Right hindlimb (tissue), 1 donor: ENCODE measurements at places on chromosomes 1 and 21.
A peak's percentile ranks its signal among the peaks of the same experiment; 100 is the strongest.

GRCh38 chr1:85394130-85394529 lies 70.8 kb downstream of the DDAH1 start:
- DNase-seq: no peak

GRCh38 chr1:163410073-163410999 lies 88.6 kb downstream of the NUF2 start:
- DNase-seq: peak; percentile 50

DNA sequence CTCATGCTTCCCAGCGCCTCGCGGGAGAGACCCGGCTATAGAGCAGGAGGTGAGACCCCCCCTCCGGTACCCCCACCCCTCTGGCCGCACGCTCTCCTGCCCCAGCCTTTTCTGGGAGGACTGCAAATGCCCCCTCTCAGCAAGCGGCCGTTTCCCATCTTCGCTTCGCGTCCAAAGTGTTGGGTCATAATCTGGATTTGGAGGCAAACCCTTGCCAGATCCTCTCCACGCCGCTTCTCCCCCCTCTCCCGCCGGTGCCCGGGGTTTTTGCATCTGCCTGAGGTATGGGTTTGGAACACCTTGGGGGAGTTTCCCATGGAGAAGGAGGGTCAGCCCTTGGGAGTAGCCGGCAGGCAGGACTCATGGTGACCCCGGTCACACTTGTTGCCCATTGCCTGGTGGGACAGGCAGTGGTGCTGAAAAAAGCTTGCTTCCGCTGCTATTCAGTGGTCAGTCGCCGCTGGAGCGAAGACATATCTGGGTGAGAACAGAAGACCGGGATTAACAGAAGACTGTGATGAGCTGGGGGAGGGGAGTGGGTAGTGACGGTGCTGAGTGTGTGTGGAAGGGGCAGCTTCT lies 935 bp downstream of the KCNK2 start:
- peak; percentile 30 for DNase-seq

DNA sequence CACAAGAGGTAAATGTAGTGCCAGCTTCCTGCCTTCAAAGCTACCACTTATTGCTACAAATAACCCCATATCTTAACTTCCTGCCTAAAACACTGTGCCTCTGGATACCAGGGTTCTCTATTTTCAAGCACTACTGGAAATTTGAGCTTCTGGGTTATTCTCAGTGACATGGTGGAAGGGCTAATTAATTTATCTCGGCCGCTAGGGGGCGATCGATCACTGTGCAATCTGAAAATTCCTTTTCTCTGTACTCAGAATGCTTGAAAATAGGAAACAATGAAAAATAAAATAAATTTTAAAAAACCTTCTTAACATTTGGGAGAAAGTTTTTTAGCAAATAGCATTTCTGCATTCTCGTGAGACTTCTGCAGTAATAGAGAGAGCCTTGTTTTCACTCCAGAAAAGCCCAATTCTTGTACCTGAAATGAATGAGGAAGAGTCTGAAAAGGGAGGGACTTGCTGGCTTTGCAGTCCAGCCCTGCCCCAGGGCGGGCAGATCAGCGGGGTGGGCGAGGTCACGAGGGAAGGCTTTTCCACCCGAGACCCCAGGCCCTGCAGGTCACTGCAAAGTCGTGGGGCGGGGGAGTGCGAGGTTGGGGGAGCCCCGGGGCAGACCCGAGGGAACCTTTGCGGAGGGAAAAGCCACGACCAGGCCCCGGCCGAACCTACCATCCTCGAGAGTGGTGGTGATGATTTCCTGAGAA lies 276.7 kb downstream of the PCP4 start:
- peak; percentile 78 for DNase-seq

DNA sequence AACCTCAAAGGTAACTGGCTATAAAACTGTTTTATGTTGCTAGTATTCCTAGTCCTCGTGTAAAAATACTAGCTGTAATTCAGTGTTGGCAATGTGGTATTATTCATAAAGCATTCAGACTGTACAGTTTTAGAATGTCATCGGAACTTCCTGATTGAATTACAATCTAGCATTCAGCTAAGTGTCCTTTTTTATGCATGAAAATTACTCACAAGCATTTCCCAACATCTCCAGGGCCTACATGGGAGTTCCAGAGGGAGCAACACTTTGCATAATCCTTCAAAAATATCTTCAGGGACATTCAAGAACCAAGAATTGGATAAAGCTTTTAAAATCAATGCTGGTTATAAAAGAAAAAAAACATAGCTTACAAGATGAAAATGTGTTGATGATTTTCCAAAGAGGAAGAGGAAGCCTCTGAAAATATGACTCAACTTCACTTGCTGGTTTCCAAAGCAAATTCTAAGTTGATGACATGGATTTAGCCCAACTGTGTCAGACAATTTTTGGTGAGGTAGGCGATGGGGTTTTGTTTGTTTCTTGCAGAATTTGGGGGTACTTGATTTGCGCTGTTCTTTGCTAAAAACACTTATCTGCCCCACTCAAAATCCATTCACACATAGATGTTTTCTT lies 137.8 kb downstream of the SLC44A5 start:
- no peak for DNase-seq

DNA sequence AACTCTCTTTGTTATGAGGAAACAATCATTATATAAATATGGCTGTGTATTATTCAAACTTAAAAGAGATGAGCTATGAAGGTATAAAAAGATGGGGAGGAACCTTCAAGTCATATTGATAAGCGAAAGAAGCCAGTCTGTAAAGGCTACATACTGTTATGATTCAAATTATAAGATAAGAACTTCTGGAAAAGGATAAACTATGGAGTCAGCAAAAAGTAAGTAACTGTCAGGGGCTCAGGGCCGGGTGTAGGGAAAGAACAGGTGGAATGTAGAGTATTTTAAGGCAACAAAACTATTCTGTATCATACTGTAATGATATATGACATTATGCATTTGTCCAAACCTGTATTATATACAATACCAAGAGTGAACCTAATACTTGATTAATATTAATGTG lies 573.1 kb upstream of the ZRANB2 start:
- DNase-seq: no peak
